Hematopoietic multipotent progenitor cell treated with erythropoietin and hydrocortisone succinate and interleukin-3 and kit ligand, for 6 days (in vitro differentiated cells): ENCODE measurements at places on chromosomes 11 and 22.

GRCh38 chr22:32075997-32076760 is 33.1 kb downstream of the SLC5A1 start:
- no peak for DNase-seq

- no peak for DNase-seq
Observed at GRCh38 chr11:112794331-112794846, 166.8 kb upstream of the NCAM1 start.

DNA sequence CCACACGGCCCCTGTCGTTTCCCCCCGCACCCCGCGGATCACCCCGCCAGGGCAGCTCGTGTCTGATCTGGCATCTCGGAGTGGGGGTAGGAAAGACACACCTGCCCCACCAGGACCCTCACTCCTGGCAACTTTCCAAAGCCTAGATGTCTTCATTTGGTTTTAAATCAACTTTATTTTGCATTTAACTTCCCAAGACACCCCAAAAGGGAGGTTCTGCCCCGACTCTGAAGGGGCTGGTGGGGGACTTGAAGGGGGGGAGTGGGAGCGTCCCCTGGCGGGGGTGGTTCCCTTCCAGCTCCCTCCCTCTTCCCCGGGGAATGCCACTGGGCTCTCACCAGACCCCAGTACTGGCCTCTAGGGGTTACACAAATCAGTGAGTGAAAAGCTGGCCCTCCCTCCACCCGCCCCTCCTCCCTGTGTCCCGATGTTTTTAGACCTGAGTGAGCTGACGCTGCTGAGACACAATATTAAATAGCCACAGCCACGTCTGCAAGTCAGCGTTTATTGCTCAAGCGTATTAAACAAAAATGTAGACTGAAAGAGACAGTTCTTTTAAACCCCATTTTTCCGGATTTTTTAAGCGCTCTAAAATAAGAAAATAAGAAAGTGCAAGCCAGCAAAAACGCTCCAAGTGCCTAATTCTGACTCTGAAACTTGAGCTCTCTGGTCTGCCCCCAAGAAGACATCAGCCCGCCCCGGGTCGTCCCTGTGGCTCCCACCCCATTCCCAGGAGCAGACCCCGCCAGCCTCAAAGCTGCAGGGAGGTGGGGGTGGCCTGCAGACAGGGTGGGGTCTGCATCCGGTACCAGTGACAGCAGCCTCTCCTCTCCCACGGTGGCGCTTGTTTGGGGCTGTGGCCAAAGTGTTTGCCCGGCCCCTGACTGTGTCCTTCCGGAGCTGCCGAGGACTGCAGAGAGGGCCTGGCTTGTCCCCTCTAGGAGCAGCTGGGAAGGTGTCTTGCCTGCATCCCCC is 1.1 kb upstream of the TTLL8 start:
- peak; percentile 36 for DNase-seq

DNA sequence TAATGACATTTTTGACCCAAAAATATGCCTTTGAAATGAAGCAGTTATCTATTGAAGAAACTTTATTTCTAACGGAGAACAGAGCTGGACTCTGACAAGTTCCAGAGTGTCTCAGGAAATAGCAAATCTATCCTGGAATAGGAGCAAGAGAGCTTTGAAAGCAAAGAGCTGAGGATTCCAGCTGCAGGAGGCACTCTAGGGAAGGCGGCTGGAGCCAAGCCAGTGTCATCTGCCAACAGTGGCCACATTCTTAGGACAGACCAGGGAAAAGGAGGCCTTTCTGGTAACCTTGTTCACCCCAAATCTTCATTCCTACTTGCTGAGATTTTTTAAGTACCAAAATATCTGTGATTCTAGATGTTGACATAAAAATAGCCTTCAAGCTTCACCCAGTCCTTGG is 493.5 kb upstream of the B3GAT1 start:
- no peak for DNase-seq
